Muscle of arm (tissue), 14 donors: ENCODE measurements at places on chromosomes 16 and 17.

DNA sequence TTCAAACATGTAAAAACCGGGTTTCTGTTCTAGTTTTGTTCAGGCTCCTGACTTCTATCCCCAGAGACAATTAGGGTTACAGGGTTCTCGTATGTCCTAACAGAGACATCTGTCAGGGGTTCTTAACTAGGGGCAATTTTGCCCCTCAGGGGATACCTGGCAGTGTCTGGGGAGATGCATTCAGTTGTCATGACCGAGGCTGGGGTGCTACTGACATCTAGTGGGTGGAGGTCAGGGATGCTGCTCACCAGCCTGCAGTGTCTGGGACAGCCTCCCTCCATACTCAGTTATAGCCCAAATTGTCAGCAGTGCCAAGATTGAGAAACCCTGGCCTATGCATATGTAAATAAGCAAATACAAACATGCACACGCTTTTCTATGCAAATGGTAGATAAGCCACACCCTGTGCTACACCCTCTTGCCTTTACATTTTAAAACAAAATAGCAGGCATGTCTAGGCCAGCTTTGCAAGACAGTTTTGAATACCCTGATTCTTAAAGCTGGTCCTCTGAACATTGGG is 37.4 kb downstream of the CLEC16A start:
- no peak for DNase-seq

GRCh38 chr16:82055117-82055516 is 20.1 kb downstream of the HSD17B2 start:
- no peak for DNase-seq

DNA sequence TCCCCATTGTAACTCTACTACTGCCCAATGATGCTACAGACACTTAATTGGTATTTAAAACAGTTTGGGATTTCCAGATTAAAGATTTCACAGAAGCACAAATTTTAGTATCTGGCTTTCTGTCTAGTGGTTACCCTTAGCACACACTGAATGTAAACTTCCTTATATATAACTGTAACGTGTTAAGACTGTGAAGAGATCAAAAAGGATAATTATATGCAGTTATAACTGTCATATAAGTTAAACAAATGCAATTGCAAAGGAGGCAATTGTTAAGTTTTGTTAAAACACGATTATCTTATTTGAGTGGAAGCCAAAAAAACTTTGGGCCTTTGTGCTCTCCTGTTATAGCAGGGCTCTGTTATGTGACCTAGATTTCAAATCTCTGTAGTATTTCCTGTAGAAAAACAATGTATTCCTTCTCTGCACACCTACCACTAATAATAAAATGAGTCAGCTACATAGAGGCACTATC is 147.9 kb downstream of the STXBP4 start:
- no peak for DNase-seq

DNA sequence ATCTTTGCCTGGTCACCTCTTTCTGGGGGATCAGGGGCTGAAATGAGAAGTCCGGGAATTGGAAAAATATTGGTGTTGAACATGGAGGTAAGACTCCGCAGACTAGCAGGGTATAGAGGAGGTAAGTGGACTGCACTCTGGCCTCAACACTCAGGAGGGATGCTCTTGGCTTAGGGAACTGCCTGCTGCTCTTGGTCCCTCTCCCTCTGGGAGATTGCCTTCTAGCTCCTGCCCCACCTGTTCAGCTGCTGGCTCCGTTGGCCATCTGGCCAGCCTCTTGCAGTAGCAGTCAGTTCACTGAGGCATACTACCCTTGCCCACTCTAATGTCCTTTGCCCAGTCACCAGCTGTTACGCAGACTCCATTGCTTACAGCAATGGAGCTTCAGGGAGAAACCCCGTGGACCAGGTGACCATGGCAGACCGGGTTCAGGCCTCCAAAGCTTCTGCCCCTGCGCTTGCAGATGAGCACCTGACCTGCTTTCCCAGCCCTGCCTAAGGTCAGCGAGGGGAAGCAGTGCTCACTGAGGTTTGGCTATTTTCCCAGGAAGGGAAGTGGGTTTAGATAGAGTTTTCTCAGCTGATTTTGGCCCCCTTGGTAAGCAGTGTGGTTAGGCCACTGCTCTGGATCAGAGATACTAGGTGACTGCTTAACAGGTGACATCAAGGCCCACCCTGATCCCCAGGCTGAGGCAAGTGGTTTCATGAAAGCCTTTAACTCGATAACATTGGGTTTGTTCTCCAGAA is 11.9 kb downstream of the CDK5RAP3 start:
- DNase-seq, result no peak

GRCh38 chr17:2289878-2290478 is 13.6 kb downstream of the SMG6 start:
- no peak for DNase-seq

DNA sequence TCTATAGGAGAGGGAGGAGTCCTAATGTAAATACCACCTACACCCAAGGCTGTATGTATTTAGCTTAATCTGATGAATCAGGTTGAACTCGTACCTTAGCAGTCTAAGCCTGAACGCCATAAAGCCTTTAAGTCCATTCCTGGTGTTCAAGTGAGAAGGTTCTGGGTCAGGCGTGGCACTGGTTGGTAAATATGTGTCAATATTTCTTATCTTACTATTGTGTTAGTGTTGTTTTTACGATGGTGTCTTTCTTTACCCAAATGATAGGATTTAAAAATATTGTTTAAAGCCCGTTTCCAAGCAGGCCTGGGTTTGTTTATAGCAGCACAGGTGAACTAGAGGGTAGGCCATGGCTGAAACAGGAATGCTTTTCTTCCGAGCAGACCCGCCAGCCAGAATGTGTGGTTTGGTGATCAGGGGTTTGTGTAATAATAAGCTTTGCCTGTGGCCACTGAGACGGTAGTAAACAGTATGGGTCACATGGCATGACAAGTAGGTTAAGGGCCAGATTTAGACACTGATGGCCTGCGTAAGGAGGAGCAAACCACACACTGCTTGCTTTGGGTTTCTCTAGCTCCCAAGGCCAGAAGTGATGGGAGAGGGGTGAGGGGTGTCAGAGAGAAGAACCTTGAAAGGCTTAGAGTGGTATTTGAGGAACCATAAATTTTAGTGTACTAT is 3.3 kb downstream of the TMEM94 start:
- no peak for DNase-seq
